ENCODE measurements at places on chromosomes 3 and 15.

DNA sequence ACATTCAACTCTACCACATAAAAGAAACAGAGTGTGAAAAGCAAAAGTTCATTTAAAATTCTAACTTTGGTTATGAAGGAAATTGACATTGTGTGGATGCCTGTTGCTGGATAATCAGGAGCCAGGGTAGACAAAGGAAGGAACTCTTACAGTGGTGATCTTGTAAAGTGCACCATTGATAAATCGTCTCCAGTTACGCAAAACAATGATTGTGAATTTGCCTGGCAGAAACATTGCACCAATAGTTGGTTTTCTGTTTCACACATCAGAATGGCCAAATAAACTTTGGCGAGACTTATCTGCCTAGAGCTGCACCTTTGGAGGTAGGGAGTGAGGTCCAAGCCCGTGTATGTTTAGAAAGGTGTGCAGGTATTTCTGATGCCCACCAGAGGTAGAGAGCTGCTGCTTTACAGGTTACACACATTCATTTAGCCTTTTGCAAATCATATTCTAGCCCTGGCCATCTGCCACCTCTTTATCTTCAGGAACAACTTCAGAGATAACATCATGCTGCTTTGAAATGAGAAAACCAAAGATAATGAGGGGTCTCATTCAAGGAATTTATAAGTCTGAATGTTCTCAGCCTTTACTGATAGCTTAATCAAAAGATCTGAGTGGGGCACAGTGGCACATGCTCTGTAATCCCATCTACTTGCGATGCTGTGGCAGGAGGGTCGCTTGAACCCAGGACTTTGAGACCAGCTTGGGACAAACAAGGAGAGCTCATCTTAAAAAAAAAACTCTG, 47.4 kb upstream of the P3H2 start:
- DNase-seq: no peak

DNA sequence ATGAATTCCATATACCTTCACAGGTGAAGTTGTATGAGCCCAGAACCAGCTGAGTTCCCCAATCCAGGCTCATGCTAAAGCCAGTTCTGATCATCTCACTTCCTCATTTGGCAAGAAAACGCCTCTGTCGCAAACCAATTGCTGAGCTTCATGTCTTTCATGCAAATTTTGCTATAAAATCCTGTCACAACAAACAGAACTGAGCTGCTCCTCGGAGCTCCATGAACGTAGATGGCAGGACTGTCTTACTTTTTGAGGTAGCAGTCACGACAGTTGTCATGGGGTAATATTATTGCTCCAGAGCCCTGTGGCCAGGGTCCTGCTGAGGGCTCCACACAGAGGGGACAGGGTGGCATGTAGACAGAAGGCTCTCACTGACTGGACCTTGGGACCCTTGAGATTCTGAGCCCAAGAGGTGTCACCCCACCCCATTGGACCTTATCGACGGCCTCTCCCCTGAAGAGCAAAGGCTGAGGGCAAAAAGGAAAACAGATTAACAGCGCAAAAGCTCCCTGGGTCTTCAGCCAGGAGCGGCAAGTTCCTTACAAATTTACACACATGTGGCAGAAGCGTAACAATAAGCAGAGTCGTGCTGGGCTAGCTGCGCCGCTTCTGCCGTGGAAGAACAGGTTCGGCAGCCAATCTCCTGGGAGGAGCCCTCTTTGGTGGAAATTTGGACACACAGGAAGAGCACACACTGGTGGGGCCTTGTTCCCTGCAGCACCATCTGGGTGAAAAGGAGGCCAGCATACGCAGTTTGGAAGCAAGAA, 249.2 kb downstream of the OPA1 start:
- no peak for DNase-seq

DNA sequence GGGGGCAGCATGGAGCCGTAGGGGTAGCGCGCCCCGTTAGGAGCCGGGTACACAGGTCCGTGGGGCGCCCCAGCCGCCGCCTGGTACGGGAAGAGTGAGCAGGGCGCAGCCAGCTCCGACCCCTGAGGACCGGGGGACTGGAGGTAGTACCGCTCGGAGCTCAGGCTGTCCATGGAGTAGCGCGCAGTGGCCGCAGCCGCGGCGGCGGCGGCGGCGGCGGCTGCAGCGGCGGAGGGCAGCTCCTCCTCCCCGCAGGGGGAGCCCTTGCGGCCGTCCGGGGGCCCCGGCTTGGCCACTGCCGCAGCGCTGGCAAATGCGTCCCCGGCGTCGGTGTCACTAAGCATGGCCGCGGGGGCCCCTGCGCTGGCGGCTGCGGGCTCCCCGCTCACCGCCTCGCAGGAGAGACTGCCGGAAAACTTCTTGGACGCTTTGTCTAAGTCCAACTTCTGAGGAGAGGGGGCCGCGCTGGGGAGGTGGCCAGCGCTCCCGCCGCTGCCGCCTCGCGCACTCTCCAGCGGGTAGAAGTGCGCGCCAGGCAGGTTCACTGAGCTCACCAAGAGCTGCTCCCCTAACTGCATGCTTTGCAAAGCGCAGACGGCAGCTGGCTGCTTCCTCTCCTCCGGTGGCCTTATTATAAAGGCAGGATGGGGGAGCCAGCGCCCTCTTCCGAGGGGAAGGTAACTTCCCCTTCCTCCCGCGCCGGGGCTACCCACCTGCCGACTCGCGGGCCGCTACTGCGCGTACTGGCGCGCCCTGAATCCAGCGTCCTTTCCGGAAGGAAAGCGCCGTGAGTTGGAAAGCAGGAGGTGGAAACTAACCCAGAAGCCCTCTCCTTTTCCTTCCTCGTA, at the start of gene EOMES:
TSS of gene EOMES (minus strand) at position 607 of the 848 bp plus-strand sequence. CDS start at position 578, 29 bp downstream.
- DNase-seq: peak; percentile 7

DNA sequence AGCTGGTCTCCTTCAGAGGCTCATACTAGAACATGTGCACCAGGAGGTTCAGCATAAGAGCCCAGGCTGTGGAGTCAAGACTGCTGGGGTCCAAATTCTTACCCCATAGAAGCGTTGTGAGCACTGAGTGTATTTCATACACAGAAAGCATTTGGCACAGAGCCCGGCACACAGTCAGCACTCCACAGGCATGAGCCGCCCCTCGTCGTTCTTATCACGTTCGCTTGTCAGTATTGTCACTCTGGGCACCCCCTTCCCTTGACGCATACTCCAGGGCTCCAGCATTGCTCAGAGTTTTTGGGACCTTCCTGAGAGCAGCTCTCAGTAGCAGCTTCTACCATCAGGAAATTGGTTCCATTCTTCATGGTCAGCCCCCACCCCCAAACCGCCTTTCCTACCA, 25.2 kb downstream of the CORO2B start:
- DNase-seq: no peak

GRCh38 chr3:50264383-50264963, 4.5 kb upstream of the SEMA3B start:
- DNase-seq: no peak

- DNase-seq: no peak
Measured at GRCh38 chr3:16609927-16610580, 4.8 kb upstream of the DAZL start.

GRCh38 chr15:70432924-70433495, 330.3 kb downstream of the UACA start:
- no peak for DNase-seq

DNA sequence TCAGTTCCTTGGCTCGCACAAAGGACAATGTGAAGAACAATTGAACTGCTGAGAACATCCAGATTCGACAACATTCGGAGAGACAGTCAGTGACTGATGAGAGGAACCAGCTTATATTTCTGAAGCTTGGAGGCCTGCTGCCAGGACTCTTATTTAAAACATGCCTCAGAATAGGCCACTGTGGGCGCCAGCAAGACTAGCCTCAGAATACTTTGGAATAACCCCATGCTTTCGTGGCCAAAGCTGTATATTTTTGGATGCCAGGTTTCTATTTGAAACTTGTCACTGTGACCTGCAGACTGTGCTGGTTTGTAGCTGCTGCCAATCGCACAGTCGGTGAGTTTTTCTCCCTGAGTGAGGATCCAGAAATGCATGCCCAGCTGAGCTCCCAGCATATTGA, 129.9 kb upstream of the UBE3A start:
- DNase-seq: no peak

DNA sequence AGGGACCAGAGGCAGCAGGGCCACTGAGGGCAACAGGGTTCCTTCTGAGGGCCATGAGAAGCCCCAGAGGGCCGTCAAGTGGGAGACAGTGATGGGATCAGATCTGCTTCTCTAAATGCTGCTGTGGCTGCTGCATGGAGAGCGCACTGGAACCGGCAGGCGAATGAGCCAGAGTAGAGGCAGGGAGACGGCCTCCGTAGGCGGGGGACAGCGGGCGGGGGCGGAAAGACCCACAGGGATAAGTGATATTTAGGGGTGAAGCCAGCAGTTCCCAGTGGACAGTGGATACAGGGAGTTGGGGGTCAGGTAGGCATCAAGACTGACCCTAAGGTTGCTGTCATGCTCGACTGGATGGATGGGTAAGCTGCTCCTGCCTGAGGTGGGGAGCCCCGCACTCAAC, 45.0 kb downstream of the GLDN start:
- no peak for DNase-seq

- no peak for DNase-seq
Measured at GRCh38 chr3:169266351-169266750, 397.2 kb downstream of the MECOM start.

- no peak for DNase-seq
Measured at GRCh38 chr3:106518516-106518915, 649.7 kb upstream of the CBLB start.

DNA sequence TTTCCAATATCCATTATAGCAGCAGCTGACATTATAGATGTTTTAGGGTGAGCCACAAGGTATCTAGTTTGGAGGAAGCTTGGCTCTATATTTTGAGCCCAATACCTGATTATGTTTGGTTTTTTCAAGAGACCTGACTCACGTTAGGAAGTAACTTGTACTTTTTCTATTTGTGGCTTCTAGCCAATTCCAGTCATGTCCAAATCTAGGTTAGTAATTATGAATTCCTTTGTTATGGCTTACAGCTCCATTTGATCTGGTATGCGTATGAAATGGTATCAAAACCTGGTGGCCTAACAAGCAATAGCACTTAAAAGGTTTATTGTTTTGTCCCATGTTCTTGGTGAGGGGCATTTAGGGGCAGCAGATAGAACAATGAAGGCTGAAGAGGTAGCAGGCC, 115.9 kb downstream of the TOP2B start:
- no peak for DNase-seq

DNA sequence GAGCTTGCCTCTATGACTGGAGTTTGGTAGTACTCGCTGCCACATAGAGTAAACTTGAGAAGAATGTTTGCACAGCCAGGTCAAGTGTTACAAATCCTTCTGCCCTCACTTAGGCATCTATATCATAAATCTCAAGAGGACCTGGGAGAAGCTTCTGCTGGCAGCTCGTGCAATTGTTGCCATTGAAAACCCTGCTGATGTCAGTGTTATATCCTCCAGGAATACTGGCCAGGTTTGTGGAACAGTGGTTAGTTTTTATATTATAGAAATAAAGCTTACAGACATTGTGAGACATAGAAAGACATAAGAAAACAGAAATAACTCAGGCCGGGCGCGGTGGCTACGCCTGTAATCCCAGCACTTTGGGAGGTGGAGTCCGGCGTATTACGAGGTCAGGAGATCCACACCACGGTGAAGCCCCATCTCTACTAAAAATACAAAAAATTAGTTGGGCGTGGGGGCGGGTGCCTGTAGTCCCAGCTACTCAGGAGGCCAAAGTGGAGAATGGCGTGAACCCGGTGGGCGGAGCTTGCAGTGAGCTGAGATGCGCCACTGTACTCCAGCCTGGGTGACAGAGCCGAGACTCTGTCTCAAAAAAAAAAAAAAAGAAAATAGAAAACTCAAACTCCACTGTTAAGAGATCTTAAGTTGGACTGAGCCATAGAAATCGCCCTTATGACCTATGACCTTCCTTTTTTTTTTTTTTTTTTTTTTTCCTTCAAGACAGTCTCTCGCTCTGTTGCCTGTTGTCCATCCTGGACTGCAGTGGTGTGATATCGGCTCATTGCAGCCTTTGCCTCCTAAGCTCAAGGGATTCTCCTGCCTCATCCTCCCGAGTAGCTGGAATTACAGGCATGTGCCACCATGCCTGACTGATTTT, 2.2 kb downstream of the RPSA start:
- DNase-seq: no peak

DNA sequence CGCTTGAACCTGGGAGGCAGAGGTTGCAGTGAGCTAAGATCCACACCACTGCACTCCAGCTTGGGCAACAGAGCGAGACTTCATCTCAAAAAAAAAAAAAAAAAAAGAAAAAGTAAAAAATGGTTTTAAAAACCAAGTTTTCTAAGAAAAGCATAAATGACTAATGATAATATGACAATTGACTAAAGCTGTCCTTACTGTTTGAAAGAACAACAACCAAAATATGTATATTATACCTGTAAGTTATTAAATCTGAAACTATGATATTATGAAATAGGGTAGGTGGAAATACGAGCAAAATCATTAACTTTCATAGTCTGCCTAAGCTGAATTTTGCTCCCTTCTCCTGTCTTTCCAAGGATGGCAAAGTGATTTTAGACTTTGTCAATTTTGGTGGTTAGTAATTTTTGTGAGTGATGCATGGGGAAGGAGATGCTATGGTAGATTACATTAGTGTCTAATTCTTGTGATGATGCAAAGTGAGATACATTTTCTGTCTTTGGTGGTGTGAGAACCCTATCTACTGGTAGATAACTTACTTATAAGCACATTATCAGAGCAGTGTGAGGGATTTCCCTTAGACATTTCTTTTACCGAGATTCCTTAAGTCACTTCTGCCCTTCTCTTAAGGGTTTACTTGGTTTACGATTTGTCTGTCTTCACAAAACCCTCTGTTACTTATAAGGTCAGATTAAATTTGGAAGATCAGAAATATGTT, 10.6 kb upstream of the CHD2 start:
- DNase-seq: no peak

DNA sequence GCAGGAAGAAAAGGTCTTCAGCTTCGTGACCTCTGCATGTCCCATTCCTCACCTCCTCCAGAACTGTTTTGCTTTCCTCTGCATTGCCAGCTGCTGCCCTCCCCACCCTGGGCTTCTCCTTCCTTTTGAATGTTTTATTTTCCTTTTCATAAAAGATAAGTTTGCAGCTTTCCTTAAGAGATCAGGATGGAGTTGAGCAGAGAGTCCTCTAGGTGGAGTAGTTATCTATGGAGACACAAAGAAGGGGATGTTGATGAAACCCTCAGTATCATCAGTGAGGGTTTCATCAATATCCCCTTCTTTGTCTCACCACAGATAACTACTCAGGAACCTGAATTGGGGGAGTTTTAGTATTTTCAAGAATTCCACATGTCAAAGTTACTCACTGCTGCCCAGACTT, 19.0 kb upstream of the SLC25A36 start:
- no peak for DNase-seq

GRCh38 chr15:100092034-100092433, 249.7 kb downstream of the ADAMTS17 start:
- no peak for DNase-seq
